ENCODE measurements at places on chromosomes 6 and 20. TPM values are rescaled to one million over a fixed set of nuclear protein-coding genes. Genes with fewer than 3 reads are reported as not detected.

The NKX2-4 gene
- not detected for polyA plus RNA-seq

The TP53TG5 gene
- not detected for polyA plus RNA-seq

GRCh38 chr20:12617076-12617475 lies 391.7 kb upstream of the SPTLC3 start:
- DNase-seq = no peak

DNA sequence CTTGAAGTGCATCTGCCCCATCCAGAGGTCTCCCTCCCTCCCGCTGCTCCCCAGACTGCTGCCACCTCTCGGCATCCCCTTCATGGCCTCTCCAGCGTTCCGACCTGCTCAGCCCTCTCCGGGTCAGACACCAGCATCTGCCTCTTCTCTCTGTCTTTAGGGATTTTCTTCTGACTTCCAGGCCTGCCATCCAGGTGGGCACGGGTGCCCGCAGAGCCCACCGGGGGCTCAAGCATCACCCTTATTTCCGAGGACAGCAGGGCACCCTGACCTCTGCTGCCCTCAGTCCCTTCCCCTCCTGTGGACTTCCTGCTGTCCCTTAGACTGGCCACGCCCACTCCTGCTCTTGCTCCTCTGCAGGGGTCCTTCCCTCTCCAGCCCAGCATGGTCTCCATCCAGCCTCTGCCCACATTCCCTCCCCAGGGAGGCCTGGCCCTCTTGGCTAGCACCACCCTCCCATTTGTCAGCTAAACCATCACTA lies 3.3 kb downstream of the NPEPL1 start:
- no peak for DNase-seq
